Hematopoietic multipotent progenitor cell treated with erythropoietin and hydrocortisone succinate and interleukin-3 and kit ligand, for 17 days (in vitro differentiated cells): ENCODE measurements at places on chromosomes 5 and 9.

GRCh38 chr5:90965110-90965685, 406.6 kb downstream of the ADGRV1 start:
- DNase-seq: no peak

DNA sequence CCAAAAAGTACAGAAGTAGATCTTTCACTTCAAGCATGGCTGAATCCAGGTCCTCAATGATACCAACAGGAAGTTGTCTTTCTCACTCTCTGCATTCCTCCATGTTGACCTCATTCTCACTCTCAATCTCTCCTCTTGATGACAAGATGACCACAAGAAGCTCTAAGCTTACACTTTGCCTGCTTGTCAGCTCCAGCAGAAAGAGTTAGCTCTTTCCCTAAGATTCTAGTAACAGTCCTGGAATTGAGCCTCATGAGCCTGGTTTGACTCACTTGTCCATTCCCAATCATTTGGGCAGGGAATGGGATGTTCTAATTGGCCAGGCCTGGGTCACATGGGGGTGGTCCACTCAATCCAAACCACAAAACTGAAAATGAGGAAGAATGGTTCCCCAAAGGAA, 3.3 kb upstream of the CLTA start:
- no peak for DNase-seq

DNA sequence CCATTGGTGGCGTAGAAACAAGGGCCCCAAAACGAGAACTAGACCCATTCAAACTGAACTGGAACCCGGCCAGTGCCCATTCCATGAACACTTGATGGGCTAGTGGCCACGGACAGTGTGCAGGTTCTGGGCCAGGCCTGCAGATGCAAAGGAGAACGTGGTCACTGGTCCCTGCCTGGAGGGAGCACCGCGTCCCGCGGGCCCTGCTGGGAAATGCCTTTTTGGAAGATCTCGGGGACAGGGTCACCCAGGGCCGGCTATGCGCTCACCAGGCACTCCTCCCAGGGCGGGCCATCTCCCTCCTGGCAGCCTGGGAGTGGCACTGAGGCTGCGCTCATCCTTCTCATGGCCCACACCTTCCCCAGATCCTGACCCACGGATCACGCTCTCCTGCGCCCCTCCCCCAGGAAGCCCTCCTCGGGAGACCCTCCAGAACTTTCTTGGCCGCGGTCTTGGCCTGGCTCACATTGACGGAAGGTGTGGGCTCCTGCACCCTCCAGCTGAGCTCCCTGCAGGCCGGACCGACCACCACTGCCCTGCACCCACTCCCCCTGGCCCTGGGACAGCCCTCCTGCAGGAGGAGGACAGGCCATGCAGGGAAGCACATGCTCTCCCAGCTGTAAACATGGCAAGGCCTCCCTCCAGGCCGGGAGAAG, 2.8 kb upstream of the DIPK1B start:
- DNase-seq: no peak

DNA sequence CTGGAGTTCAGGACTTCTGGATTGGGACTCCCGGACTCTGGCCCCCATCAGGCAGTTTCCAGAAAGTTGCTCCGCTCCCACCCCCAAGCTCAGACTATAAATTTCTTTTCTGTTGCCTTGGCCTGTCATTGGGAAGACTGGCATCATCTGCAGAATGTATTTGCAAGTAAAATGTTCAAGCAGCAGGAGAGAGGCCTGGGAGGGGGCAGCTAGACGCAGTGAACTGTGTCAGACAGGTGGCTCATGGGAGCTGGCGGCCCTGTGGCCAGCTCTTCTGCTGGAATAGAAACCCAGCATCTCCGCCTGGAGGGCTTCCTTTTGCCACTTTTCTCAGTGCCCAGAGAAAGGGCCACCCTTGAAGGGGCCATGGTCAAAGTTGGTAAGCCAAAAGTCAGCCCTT, 16.0 kb downstream of the INSYN2B start:
- DNase-seq: no peak

- no peak for DNase-seq
These were observed 96.5 kb upstream of the PHYKPL start for GRCh38 chr5:178328826-178329730.

DNA sequence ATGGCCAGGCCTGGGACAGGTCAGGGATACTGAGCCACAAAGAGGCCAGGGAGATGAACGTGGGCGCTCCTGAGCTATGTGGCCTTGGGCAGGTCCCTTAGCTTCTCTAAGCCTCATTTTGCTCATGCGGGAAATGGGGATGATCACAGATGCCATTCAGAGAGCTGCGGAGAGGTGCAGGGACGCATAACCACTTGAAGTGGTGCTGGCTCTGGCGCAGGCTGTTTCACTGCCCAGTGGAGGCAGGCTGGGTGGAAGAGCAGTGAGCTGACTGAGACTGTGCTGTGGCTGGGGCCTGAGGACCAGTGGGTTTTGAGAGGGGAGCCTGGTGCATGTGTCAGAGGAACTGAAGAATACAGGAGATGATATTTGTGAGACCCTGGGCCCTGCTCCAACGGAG, 18.4 kb downstream of the CXXC5 start:
- DNase-seq: no peak

- no peak for DNase-seq
These were observed 266.3 kb downstream of the SEC61B start for GRCh38 chr9:99488131-99489059.

GRCh38 chr5:175236176-175236575, 207.8 kb downstream of the DRD1 start:
- DNase-seq: no peak

GRCh38 chr5:75567710-75568109, 43.5 kb upstream of the ANKDD1B start:
- DNase-seq: no peak

DNA sequence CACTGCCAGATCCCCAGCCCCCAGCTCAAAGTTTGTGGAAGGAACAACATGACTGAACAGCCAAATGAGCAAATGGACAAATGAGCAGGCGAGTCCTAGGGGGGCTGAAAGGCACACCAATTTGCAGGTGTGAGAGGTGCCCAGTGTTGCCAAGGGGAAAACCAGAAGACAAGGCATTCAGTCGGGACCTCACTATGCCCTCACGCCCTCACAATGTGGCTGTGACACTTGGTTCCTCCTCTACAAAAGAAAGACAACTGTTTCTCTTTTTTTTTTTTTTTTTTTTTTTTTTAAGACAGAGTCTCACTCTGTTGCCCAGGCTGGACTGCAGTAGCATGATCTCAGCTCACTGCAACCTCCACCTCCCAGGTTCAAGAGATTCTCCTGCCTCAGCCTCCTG, 28.0 kb downstream of the TNIP1 start:
- DNase-seq: no peak

- no peak for DNase-seq
These were observed 413.0 kb downstream of the ZNF608 start for GRCh38 chr5:124333298-124333979.

DNA sequence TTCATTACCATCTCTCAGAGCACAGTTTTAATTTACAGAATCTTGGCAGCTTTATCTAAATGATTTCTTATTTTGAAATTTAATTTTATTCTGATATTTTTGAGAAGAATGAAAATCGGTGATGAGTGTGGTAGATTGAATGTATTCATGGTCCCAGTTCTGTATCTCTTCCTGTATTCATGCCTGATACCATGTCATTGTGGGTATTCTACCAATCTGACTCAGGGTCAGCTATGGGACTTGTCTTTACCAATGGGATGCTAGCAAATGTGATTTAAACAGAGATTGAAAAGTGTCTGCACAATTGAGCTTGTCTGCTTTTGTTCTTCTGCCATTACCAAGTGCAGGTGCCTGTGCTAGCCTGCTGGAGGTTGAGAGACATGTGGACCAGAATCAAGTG, 17.8 kb upstream of the ZNF618 start:
- DNase-seq: no peak
